ENCODE measurements at places on chromosomes 7 and 10. TPM values are rescaled to one million over a fixed set of nuclear protein-coding genes. Genes with fewer than 3 reads are reported as not detected.

DNA sequence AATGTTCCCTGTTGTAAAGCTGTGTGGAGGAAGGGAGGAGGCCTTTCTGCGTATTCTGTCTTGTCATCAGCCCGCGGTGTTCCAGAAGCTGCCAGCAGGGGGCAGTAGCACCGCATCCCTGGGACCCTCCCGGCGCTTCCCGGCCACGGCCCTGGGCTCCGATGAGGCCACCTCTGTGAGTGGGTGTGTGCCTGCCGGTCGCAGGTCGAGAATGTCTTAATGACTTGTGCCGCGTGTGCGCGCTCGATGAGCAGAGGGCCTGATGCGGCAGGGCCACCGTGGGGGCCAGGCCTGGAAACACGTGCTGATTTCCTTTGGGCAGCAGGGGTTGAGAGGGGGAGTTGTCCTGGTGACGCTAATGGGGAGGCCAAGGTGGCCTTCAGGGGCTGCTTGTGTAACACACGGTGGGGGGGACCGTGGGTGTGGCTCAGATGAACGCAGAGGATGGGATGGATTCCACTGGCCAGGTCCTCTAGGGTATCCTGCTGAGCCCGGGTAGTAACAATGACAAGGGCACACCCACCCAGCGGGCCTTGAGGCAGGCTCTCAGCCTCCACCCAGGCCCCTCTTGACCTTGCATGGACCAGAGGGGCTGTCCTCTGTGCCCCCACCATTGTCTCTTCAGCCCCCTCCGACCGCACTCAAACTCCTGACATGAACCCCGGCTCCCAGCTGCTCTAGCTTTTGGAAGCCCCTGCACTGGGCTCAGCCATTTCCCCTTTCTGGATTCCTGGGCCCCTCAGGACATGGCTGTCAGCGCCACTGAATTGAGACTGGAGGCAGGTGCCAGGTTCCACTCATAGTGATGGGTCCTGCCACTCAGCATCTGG is 135.9 kb upstream of the PODXL start:
- H3K4me3 ChIP-seq = no peak overlapping the region
- no peaks in the 10 kb centered on the region for H3K36me3 ChIP-seq
- H3K27ac ChIP-seq = no peak overlapping the region
- no peaks in the 10 kb centered on the region for H3K27me3 ChIP-seq
- H3K4me1 ChIP-seq = no peaks in the 10 kb centered on the region

- no peak overlapping the region for H3K4me3 ChIP-seq
- no peaks in the 10 kb centered on the region for H3K4me1 ChIP-seq
- DNase-seq = no peak
- no peaks in the 10 kb centered on the region for H3K27me3 ChIP-seq
- H3K36me3 ChIP-seq = no peaks in the 10 kb centered on the region
- H3K27ac ChIP-seq = no peak overlapping the region
Measured at GRCh38 chr7:69941077-69941651, 342.9 kb downstream of the AUTS2 start.

- H3K4me3 ChIP-seq = no peak overlapping the region
- H3K36me3 ChIP-seq = no peaks in the 10 kb centered on the region
- H3K4me1 ChIP-seq = no peaks in the 10 kb centered on the region
- no peaks in the 10 kb centered on the region for H3K27me3 ChIP-seq
- H3K27ac ChIP-seq = no peak overlapping the region
Measured at GRCh38 chr10:102951316-102951715, 33.2 kb downstream of the CNNM2 start.

DNA sequence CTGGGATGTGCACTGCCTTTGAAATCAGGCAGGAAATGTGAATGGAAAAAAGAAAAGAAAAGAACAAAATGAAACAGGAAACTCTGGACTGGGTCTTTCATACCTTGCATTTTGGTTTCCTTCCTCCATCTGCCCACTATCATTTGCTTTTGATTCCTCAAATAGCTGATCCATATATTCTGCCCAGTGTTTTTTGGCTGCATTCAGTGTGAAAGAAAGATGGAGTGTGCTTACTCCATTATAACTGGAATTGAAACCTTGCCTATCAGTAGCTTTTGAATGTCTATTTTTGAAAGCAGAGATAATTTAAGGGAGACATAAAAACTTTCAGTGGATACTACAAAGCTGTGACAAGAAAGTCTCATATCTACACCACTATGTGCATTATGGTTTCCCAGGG is 64.1 kb upstream of the ASAH2 start:
- DNase-seq = no peak
- no peaks in the 10 kb centered on the region for H3K27me3 ChIP-seq
- no peak overlapping the region for H3K4me3 ChIP-seq
- H3K27ac ChIP-seq = peak overlapping the region; percentile 22
- peaks cover 8% of the 10 kb centered on the region for H3K4me1 ChIP-seq

DNA sequence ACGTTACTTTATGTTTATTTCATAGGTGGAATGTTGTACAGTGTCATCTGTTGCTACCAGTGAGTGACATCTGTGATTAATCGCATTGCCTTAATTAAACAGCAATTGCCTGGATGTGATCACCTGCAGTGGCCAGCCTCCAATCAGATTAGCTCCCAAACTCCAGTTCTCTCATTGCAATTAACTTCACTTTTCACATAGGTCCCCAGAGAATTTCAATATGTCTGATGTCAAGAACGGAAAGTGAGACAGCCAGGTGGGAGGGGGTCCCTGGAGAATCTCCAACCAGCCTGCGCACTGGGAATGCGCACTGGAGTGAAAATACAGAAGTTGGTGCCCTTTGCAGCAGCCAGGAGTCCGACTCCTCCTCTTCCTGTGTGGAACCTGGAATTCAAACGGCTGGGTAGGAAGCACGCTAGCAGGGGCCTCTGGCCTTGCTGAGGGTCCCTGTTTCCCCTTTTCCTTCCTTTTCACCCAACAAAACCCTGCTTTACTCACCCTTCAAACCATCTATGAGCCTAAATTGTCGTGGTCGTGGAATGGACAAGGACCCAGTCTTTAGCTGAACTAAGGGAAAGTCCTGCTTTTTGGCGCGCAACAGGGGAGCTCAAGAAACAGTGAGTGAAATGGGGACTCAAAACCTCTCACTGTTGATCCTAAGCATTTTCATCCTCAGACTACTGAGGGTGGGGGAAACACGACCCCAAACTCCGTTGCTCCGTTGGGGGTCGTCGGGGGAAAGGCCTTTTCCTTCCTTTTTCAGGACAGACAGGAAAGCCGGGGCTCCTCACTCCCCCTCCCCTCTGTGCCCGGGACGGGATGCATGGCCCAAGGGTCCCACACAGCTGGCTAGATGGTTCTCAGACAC is 1355.5 kb upstream of the LRRTM3 start:
- H3K27ac ChIP-seq = no peak overlapping the region
- DNase-seq = no peak
- H3K27me3 ChIP-seq = no peaks in the 10 kb centered on the region
- no peaks in the 10 kb centered on the region for H3K36me3 ChIP-seq

DNA sequence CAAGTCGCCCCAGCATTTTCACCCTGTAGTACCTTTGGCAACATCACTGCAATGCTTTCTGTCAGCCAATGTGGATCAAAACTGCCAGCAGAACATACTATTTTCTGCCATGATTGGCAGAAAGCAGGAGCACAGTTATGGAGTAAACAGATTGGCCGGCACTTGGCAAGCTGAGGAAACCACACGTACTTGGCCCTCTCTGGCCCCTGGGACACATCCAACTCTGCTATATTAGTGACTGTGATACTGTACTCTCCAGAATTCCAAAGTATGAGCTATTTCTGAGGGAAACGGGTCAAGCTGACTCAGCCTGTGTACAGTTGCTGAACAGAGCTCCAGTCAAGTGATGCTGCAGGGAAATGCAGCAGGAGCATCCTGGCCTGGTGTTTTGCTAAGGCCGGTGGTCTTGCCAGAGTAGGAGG is 39.8 kb upstream of the LANCL2 start:
- no peak overlapping the region for H3K4me3 ChIP-seq
- H3K27ac ChIP-seq = no peak overlapping the region
- DNase-seq = no peak
- no peaks in the 10 kb centered on the region for H3K36me3 ChIP-seq

GRCh38 chr10:47340608-47341170 is 7.5 kb upstream of the RBP3 start:
- no peaks in the 10 kb centered on the region for H3K27me3 ChIP-seq
- H3K27ac ChIP-seq = no peak overlapping the region
- peak; percentile 50 for DNase-seq
- no peaks in the 10 kb centered on the region for H3K36me3 ChIP-seq

GRCh38 chr10:99526861-99527504 is 5.8 kb upstream of the NKX2-3 start:
- no peak overlapping the region for H3K4me3 ChIP-seq
- peaks cover 50% of the 10 kb centered on the region for H3K27me3 ChIP-seq
- H3K36me3 ChIP-seq = no peaks in the 10 kb centered on the region
- H3K4me1 ChIP-seq = peaks cover 29% of the 10 kb centered on the region

DNA sequence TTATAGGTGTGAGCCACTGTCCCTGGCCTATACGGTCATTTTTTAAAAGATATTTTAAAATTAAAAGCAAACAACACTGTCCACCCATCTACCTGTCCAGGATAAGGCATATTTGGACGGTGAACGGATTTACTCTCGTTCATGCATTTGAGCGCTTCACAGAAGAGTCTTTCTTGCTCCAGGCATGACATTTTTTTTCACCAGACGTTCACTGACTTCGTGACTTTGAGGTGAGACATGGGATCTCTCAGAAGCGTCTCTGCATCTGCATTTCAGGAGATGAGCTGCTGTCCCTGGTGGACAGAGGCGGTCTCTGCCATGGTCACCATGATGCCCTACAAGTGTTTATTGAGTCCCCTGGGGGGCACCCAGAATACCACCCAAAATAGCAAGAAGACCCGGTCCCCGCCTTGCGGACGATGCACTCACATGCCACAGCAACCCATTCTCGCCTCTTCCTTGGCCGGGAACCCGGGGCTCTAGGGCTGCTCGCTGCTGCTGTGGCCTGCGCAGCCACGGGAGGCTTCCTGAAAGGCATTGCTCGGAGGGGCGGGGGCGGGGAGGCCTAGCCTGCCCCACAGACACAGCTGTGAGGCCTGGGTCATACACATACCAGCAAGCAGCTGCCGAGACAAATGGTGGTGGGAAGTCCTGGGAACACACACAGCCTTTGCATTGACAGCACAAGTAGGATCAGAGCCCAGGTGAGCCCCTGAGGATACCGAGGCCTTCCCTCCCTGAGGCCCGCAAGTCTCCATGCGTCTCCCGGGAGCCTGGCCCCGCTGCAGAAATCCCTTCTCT is 84.4 kb downstream of the RGS10 start:
- no peaks in the 10 kb centered on the region for H3K27me3 ChIP-seq
- peaks cover 4% of the 10 kb centered on the region for H3K36me3 ChIP-seq
- no peaks in the 10 kb centered on the region for H3K4me1 ChIP-seq
- DNase-seq = no peak
- no peak overlapping the region for H3K27ac ChIP-seq
- H3K4me3 ChIP-seq = no peak overlapping the region

- H3K36me3 ChIP-seq = peaks cover 4% of the 10 kb centered on the region
- H3K4me1 ChIP-seq = no peaks in the 10 kb centered on the region
- no peaks in the 10 kb centered on the region for H3K27me3 ChIP-seq
- no peak for DNase-seq
- H3K4me3 ChIP-seq = no peak overlapping the region
Measured at GRCh38 chr7:67100956-67101361, 104.3 kb downstream of the TYW1 start.

DNA sequence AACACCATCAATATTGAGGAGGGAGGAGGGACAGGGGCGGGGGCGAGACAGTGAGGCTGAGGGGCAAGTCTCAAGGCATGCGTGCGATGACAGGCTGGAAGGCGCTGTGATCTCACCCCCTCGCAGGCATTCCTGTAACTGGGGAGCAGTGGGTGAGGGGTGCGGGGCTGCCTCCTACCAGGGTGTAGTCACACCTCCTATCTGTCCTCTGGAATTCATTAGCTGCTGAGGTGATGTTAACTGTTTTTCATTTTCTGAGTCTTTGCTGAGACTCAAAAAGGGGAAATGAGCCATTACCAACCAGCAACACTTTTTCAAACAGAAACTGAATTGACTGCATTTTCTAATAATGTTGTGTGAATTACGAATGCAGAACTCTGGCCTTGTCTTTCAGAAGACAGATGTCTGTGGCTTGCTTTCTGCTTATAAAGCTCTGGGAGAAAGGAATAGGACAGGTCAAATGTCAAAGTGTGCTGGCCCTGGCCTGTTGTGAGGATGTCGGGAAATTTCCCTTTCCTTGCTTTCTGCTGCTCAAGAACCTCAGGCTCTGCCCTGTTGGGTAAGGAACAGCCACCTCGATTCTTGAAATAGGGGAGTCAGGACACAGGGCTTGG is 23.7 kb upstream of the CDH23 start:
- H3K36me3 ChIP-seq = no peaks in the 10 kb centered on the region
- no peaks in the 10 kb centered on the region for H3K27me3 ChIP-seq
- peak overlapping the region; percentile 83 for H3K27ac ChIP-seq
- peak; percentile 50 for DNase-seq

GRCh38 chr10:11934262-11934661 is 108.3 kb downstream of the UPF2 start:
- DNase-seq = no peak
- no peaks in the 10 kb centered on the region for H3K27me3 ChIP-seq
- H3K27ac ChIP-seq = no peak overlapping the region
- H3K4me3 ChIP-seq = no peak overlapping the region
- H3K36me3 ChIP-seq = peaks cover 71% of the 10 kb centered on the region
- no peaks in the 10 kb centered on the region for H3K4me1 ChIP-seq

Gene TAS2R5
- polyA plus RNA-seq = not detected

Gene VIPR2
- not detected for polyA plus RNA-seq

Gene CALHM1
- not detected for polyA plus RNA-seq

Gene ATRNL1
- not detected for polyA plus RNA-seq

Gene KIAA1217
- not detected for polyA plus RNA-seq

Gene KAZALD1
- polyA plus RNA-seq = 0.53 TPM

Gene CLCN1
- 0.76 TPM for polyA plus RNA-seq

Gene SORCS1
- not detected for polyA plus RNA-seq

Gene GALNT11
- polyA plus RNA-seq = 14.9 TPM

Gene PIK3CG
- 20.7 TPM for polyA plus RNA-seq

Measured in CD14-positive monocyte (primary cell).